ENCODE measurements at places on chromosomes 1 and 21.
A peak's percentile ranks its signal among the peaks of the same experiment; 100 is the strongest.

- DNase-seq: no peak
Observed at GRCh38 chr1:38235705-38236104, 189.1 kb upstream of the POU3F1 start.

- DNase-seq: peak; percentile 36
Observed at GRCh38 chr1:206559672-206559995, 52.3 kb downstream of the RASSF5 start.

DNA sequence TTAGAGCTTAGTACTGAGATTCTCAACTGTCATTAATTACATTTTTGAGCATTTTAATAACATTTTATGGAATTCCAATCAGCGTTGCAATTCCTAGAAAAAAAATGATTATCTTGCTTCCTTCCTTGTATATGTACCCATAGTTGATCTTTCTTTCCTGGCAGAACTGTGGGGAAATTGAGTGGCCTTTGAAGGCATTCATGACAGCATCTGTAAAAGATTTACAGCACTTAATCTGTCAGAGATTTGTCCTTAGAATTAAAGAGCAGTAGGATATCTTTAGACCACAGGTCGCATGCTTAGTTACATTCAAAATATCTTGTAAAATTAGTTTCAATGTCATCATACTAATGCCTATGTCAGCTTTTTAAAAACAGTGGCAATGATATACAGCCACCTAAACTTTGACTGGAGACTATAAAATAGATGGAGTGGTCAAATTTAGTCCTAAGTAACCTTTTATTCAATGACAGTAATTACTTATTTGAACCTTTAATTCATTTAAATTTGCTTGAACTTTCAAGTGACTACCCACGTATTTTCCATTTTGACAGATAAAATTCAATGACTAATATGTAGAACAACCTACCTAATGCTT lies 692.0 kb downstream of the NCAM2 start:
- DNase-seq: no peak

GRCh38 chr1:168428063-168428731 lies 115.6 kb downstream of the XCL2 start:
- no peak for DNase-seq

DNA sequence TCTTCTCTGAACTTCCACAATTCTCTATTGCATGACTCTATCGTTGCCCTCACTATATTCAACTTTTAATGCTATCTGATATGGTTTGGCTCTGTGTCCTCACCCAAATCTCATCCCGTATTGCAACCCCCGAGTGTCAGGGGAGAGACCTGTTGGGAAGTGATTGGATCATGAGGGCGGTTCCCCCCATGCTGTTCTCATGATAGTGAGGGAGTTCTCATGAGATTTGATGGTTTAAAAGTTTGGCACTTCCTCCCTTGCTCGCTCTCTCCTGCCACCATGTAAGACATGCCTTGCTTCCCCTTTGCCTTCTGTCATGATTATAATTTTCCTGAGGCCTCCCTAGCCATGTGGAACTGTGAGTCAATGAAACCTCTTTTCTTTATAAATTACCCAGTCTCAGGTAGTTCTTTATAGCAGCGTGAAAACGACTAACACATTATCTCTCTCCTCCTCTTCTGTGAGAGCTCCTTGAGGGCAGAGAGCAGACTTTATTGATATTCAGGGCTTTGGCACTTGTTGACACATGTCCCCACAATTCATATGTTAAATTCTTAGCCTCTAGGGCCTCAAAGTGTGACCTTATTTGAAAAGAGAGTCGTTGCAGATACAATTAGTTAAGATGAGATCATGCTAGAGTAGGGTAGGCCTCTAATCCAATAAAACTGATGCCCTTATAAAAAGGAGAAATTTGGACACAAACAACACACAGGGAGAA lies 52.1 kb downstream of the ADCY10 start:
- no peak for DNase-seq

GRCh38 chr1:23634518-23634839 lies 57.1 kb upstream of the RPL11 start:
- DNase-seq: no peak

- DNase-seq: no peak
Observed at GRCh38 chr1:161261261-161262235, 3.0 kb downstream of the PCP4L1 start.

DNA sequence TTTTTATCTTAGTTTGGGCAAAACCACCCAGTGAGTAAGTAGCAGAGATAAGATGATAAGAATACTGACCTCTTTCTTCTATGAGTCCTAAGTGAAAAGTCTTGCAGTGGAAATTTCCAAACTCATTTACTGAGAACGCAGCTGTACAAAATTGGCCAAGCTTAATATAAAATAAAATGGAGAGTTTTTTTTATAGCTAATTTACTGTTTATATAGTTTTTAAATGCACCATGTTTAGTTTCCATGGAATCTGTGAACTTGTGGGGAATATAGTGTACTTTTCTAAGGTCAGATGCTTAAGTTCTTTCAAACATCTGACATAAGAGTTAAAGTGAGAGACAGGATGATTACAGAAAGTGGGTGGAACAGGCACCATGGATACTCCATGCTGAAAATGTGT lies 833.5 kb downstream of the ADGRL2 start:
- no peak for DNase-seq

DNA sequence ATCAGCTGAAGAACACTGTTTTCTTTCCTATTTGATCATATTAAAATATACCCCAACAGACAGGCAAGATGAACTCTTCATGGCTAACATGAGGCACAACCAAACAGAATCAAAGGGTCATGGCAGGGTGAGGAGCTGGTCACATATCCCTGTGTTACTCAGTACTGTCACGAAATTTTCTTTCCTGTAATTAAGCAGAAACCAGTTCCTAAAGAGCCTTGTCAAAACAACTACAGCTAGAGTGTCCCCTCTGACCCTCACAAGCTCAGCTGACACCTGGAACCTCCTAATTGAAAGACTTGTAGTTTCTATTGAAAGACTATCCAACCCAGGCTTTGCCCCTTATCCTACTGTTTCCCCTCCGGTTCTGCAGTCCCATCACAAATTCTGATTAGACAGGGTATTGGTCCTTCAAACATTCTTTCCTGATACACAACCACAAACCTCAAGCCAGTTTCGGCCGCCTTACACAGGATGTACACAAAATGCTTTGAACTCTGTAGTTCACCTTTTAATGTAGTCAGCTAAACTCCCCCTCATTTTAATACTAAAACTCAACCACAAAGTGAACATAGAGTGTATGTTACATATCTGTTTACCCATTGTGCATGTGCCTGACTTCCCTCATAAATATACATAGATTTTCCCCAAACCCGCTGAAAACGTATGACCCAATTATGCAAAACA lies 651.9 kb downstream of the MRPL39 start:
- no peak for DNase-seq

GRCh38 chr1:219668446-219668845 lies 55.5 kb upstream of the ZC3H11B start:
- no peak for DNase-seq

Data from CD4-positive, CD25-positive, alpha-beta regulatory T cell (primary cell).